ENCODE measurements at places on chromosomes 3 and 15.

GRCh38 chr15:52746162-52746757 lies 43.9 kb downstream of the ONECUT1 start:
- DNase-seq: no peak

- no peak for DNase-seq
Measured at GRCh38 chr3:177591379-177591778, 394.1 kb upstream of the TBL1XR1 start.

DNA sequence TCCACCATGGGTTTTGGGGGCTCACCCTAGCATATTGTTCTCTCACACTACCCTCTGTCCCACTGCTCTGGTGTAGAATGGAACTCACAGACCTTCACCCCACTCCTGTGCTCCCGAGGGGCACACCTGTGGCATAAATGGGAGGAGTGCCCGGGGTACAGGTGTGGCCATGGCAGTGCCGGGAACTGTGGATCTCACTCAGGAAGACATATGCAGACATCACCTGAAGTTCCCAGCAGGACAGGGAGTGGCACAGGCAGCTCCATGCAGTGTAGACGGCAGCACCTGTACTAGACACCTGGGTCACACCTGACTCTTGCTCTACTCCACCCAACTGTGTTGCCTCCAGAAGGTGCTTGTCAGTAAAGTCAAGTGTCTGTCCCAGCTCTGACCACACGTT lies 57.6 kb upstream of the MRPS22 start:
- no peak for DNase-seq

DNA sequence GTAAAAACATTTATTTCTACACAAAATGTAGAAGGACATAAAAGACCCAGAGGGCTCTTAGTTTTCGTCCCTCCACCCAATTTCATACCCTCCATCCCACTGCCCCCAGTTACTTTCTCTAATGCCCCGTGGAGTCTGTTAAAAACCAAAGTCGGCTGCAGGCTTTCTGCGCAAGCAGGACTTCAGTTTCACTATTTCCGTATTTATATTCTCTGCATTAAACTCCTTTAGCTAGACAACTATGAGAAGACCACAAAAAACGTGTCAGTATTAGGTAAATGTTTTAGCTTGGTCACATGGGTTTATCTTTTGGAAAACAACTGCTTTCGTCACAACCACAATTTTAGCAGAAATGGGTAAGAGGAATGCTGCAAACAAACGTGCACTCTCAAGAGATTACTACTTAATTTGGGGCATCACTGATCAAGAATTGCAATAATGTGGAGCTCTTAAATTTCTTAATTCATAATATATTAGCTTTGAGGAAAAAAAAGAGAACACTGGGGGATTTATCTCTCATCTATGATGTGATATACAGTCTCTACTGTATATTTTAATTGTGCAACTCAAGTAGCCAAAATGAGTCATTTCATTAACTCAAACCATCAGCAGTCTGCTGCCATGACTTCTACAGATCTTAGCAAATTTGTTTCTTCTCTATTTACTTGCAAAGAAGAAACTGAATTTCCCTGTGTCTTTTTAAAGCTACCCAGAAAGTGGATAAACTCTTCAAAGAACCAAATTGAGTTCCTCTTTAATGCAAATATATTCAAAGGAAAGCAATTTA lies 740 bp upstream of the NSMCE3 start:
- no peak for DNase-seq

DNA sequence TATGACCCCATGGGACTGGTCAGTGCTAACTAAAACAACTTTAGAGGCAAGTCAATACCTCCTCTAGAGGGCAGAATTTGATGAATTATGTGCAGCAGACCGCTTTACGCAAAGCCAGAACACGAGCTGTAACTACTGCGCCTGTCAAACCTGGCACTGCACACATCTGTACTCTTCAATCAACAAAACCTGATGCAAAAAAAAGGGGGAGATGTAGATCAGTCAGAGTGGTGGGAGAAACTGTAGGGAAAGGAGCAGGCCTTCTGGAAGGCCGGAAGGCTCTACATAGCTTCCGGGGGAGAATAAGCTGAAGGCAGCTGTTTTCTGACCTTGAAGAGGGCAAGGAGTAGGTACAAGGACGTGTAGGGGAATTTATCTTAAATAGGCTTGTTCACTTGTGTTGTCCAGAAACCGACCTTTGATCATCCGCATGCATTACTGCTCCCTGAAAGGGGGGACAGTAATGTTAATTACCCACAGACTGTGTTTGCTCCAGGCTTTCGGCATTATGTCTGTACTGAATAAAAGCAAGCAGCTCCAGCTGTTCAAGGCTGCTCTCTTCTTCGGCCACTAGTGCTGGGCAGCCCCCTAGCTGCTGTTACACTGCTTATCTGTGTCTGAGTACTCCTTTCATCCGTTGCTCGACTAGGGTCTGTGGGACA lies 41.0 kb downstream of the GPR160 start:
- DNase-seq: no peak

DNA sequence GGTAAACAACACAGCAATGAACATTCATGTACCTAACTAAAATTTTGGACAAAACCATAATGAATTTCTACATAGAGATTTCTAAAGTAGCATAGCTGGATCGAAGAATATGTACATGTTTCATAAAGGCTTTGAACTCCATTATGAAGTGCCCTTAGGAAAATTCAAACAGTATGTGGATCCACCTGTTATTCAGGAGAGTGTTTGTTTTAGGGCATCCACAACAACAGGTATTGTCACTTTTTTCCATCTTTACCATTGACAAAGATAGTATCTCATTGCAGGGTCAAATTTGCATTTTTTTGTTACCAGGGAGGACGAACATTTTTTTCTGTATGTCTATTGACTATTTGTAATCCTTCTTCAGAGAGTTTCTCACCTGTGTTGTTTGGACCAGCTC lies 75.0 kb downstream of the COL6A5 start:
- no peak for DNase-seq

DNA sequence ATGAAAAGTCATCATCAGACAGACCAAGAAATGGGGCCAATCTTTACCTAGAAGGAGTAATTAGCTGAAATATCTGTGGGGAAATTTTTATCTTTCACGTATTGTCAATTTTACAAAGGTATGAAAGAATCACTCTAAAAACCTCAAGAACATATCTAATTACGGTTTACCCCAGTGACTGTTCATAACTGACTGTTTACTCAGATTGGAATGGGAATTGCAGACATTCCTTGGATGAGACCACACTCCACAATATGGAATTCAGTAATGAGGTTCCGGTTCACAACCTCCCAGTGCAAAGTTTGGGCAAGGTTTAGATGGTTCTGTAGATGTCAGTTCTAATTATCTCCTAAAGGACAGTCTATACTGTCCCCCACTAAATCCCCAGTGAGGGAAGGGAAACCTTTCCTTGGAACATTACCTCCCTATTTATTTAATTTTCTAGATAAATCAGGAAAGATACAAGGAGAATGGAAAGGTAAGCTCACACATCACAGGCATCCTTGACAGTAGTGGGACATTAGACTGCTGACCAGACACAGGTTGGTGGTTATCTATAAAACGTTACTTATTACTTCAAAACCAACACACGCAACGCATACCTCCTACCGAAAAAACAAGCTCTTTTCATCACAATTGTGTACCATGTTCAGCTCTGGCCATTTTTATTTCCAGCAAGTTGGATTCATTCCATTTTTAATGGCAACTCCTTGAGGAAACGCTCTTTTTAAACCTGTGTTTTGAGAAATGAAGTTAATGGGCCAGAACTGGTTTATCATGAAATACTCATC lies 129.9 kb downstream of the RORA start:
- DNase-seq: no peak

GRCh38 chr3:9508781-9509180 lies 44.8 kb downstream of the LHFPL4 start:
- DNase-seq: no peak

DNA sequence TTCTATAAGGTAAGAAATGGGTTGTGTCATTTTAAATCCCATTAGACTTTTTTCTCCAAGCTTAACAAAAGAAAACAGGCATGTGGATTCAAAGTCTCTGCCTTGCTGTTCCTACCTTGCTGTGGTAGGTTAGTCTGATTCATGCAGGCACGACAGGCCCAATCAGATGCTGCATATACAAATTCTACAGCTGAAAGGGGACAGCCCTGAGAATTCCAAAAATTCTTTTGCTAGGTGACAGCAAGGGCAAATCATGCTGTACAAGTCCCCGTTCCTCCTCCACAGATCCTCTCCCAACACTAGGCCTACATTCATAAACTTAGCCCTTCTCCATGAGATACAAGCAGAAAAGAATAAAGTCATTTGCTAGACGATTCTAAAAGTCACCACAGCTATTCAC lies 161.2 kb upstream of the THBS1 start:
- DNase-seq: peak; percentile 29

- peak; percentile 73 for DNase-seq
Measured at GRCh38 chr15:39270934-39271333, 309.9 kb upstream of the THBS1 start.

DNA sequence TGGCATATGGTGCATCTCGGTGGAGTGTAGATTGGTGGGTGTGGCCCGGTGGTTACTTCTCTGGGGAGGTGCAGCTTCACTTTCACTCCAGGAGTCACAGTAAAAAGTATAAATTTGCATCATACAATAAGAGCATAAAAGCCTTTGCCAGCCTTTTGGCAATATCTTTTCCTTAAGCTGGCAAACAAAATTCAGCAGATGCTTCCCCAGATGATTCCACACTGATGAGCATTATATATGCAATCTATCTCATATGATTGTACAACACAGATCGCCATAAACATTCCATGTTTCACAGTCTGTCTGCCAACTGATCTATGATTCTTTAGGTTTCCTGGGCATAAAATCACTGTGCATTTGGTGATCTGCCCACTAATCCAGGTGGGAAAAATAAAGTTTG lies 120.2 kb upstream of the ALCAM start:
- DNase-seq: no peak

- peak; percentile 86 for DNase-seq
Measured at GRCh38 chr15:66842710-66843441, 140.8 kb downstream of the SMAD6 start.

DNA sequence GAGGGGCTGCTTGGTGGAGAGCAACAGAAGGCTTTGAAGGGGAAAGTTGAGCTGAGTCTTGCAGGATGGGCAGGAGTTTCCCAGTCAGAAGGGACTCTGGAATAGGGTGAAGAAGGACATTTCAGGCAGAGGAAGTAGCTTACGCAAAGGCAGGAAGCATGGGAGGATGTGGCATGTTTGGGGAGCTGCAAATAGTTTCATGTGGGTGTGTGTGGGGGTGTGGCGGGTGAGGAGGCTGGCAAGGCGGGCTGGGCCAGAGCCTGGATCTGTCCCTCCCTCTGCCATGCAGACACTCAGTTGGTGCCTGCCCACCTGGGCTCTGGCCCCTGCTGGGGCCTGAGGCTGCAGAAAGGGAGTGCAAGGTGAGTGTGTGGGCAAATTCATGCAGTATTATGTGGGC lies 10.4 kb downstream of the TEX264 start:
- DNase-seq: peak; percentile 50

GRCh38 chr3:23701716-23702597 lies 103.8 kb upstream of the UBE2E1 start:
- DNase-seq: no peak

GRCh38 chr3:188179006-188179966 lies 25.3 kb downstream of the LPP start:
- DNase-seq: peak; percentile 33

- DNase-seq: no peak
Measured at GRCh38 chr3:138681463-138682220, 73.1 kb downstream of the FAIM start.

DNA sequence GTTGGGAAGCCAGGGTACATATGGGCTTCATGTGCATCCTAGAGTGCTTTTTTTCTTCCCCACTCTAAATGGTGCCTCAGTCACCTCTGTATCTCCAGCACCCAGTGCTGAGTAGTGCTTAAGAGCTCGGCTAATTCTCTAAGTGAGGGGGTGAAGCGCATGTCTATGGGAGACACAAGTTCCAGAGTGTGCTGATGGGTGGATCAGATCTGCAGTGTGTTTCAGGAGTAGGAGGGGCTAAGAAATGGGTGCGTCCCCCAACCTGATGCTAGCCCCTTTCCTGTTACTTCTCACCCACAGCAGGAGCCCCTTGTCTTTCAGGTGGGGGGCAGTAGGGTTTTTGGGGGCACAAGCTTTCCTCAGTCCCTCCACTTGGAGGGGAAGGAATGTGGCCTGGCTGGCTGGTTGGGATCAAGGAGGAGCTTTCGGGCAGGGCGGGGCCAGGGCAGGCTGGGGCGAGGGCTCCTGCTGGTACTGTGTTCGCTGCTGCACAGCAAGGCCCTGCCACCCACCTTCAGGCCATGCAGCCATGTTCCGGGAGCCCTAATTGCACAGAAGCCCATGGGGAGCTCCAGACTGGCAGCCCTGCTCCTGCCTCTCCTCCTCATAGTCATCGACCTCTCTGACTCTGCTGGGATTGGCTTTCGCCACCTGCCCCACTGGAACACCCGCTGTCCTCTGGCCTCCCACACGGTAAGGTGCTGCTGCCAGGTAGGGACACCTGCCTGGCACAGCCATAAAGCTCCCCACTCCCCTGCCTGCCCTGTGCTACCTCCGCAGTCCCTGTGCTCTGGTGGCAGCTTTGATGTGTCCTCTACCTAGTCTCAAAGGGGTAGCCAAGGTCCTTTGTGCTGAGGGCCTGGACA lies at the start of gene IL17RE:
IL17RE (plus strand) TSS at position 477 of the 866 bp plus-strand sequence; CDS start at position 562, 85 bp downstream.
- DNase-seq: peak; percentile 56

DNA sequence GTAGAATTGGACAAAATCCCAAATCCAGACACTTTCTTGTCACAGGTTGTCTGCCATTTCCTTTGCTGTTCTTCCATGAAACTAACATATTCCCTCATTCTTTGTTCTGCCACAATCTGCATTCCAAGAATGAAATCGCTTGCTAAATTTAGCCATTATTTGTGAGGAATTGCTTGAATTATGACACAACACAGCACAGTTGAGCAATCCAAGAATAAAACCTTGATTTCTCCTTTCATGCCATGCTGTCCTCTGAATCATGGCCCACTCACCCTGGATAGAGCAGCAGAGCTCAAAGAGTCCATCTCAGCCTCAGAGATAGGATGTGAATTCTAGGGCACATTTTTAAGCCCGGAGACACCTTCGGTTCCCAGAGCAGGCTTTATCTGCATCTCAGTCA lies 35.2 kb upstream of the GREM1 start:
- DNase-seq: peak; percentile 85

DNA sequence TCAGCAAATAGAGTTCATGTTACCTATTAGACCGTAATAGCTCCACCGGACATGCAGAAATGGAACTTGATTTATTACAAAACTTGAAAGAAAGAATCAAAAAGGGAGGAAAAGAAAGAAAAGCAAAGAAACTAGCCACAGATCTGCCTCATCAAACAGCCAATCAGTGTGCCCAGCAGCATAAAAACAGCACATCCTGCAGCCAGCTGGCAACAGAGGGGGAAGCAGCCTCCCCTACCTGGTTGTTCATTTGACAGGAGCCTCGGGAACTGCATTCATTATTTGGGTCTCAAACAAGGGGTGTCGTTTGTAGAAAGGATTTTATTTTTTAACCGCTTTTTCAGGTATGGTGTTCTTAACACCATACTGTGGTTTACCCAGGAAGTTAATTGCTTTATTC lies 181.5 kb upstream of the TOPAZ1 start:
- DNase-seq: no peak

- DNase-seq: peak; percentile 45
Measured at GRCh38 chr15:28107111-28107903, 8.2 kb upstream of the OCA2 start.

GRCh38 chr15:89671687-89672086 lies 7.5 kb downstream of the PLIN1 start:
- DNase-seq: no peak
